ENCODE measurements at places on chromosomes 3 and 15.

- DNase-seq = no peak
Measured at GRCh38 chr15:88701561-88702095, 62.8 kb downstream of the ISG20 start.

DNA sequence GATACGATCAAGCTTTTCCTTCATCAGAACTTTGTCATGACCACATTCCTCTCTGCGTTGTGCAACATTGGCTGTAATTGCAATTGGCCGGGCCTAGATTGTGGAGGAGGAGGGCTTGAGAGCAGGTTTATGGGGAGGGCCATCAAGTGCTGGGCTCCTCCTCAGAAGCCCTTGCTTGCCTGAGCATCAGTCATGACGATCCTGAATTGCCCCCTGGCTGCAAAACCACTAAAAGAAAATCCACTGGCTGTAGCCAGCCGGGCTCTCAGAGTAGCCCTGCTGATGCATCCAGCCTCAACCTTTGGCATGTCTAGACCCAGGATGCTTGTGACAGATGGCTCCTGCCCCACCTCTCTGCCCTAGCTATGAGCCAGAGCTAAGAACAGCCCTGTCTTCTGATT, 13.4 kb upstream of the TRH start:
- DNase-seq = no peak

GRCh38 chr3:106810300-106810875, 566.9 kb upstream of the CCDC54 start:
- no peak for DNase-seq

- no peak for DNase-seq
Measured at GRCh38 chr3:2771193-2771592, 339.0 kb downstream of the IL5RA start.

DNA sequence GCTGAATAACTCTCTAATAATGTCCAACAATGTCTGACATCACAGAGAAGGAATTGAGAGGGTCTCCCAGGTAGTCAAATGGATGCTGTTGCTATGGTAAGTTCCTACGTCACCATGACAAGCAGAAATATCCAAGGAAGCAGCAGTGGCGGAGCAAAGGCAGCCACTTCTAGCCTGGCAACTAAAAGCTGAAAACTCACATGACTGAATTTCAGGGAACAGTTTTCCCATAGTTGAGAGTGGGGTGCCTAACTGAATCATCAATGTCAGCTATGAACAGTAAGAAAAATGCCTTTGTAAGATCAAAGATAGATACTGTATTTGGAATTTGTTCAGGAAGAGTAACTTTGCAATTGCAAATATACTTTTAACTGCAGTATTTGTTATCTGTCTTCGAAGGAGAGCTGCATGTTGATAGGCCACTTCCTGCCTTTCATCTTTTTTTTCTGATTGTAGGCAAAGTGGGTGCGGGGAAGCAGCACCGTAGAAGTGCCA, 161.7 kb downstream of the BBX start:
- DNase-seq = no peak

DNA sequence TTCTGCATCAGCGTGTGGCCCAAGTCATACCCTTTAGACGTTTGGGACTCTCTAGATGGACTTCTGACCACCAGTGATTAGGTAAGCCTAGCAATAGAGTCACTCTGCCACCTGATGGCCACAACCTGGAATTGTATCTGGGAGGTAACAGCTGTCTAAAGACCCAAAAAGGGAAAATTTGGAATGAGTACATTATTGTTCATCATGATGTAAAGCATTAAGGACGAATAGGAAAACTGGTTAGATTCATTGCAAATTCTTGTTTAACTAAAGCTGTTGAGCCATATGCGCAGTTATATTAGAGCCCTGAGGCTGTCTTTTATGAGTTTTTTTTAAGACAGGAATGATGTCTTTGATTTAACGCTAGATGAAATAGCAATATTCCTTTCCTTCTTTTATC, 63.6 kb downstream of the FAM81A start:
- DNase-seq = no peak

DNA sequence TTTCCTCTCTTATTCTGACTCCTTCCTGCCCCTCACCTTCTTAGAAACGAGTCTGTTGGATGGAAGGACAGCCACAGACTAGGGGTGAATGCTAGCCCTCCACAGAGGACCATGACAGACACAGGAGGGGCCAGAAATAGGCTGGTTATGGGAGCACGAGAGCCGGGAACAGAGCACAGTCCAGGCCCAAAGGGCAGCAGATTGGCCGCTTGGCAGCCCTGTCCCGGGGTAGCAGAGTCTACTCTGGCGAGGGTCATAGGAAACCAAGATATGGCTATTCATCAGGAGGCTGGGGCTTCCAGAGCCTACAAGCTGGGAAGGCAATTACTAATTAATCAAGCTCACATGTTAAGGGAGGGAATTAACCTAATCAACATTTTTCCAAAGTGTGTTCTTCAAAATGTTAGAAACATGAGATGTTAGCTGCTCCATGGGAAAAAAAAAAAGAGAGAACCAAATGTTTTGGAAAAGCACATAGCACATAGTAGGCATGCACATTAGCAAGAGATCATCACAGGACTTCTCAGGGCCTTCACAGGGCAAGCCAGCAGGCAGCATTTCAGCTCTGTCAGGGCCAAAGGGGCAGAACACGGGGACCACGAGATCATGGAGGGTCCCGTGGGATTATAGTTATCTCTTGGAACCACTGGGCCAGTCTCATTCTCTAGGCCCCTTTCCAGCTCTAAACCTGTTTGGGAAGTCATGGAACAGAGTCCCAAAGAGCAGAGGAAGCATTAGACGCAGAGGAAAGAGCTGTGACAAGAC, 13.3 kb downstream of the SEMA3G start:
- no peak for DNase-seq

All from activated gamma-delta T cell treated with anti-CD3 and anti-CD28 coated beads, Interleukin-2, amount 50 U/mL, for 16 hours (primary cell).